Hypothalamus (tissue), 51 donors: ENCODE measurements at places on chromosomes 5 and 9.
A peak's percentile ranks its signal among the peaks of the same experiment; 100 is the strongest.

DNA sequence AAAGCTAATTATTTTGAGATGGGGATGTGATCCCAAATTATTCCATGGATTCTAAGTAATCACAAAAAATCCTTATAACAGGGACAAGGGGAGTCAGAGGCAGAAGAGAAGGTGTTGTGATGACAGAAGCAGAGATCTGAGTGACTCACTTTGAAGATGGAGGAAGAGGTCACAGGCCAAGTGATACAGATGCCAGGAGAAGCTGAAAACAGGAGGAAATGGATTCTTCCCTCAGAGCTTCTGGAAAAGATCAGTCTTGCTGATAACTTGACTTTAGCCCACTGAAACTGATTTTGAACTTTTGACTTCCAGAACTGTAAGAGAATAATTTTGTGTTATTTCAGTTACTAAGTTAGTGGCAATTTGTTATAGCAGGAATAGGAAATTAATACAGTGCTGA, 105.3 kb downstream of the GCNT1 start:
- no peak for DNase-seq

- no peak for DNase-seq
Measured at GRCh38 chr5:11797132-11797531, 107.1 kb downstream of the CTNND2 start.

- no peak for DNase-seq
Measured at GRCh38 chr9:124366476-124367220, 48.6 kb downstream of the PSMB7 start.

DNA sequence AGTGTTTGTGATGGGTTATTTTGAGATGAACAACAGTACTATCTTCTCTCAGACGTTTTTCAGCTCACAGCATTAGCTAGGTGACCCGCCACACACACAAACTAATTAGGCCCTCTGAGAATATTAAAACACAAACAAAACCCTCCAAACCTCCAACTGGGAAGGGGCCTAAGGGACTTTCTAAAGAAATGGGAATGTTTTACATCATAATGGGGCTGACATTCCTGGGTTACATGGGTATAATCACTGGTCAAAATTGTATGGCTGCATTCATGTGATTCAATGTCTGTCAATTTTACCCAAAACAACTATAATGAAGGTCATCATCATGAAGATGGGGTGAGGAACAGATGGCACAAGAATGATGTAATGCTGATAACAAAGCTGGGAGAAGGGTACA, 59.6 kb downstream of the SPTLC1 start:
- no peak for DNase-seq

DNA sequence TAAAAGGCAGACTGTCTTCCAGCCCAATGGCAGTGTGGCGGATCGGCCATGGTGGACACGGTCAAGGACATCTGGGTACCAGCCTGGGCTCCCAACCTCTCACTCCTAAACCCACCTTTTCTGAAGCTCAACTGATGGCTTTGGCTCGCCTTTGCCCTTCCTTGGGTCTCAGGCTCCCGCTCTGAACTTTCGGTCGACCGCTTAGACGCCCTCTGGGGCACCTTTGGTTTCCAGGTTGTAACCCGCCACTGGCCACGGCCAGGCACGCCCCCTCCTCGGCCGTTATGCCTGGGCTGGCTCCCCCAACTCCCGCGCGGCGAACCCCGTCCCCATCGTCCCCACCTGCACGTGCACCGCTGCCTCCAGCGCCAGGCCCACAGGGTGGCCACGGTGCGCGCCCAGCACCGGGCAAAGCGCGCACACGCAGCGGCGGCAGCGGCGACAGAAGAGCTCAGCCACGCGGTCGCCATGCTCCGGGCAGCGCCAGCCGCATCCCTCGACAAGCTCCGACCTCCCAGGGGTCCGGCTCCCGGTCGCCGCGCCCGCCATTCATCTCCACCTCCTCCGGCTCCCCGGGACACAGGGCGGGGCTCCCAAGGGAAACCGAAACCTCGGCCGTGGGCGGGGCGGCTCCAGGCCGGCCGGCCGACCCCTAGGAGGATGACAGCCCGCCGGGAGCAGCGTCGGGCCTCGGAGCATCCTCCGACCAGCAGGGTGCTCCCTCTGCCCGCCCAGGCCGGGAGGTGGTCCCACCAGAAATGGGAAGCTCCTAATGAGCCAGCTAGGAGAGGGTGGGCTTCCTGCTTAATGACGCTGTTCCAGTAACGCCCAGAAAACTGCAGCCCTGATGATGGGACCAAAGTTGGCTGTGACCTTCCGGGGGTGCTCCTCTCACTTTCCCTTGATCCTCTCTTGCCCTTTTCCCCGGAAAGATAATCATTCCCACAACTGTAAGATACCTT, at the start of gene TRIM14:
Gene TRIM14, minus strand, starts transcription at position 583 of the 962 bp plus-strand sequence. Its CDS starts 34 bp downstream, at position 549.
- DNase-seq = no peak

GRCh38 chr5:171484460-171484899, 65.0 kb downstream of the FGF18 start:
- no peak for DNase-seq

GRCh38 chr5:19001539-19001938, 986.5 kb downstream of the CDH18 start:
- no peak for DNase-seq

- DNase-seq = peak; percentile 28
Measured at GRCh38 chr5:59275510-59276324, 617.8 kb downstream of the PDE4D start.

GRCh38 chr5:142754031-142754430, 16.1 kb upstream of the ARHGAP26 start:
- no peak for DNase-seq

- DNase-seq = no peak
Measured at GRCh38 chr5:73966451-73966850, 340.5 kb downstream of the ARHGEF28 start.

DNA sequence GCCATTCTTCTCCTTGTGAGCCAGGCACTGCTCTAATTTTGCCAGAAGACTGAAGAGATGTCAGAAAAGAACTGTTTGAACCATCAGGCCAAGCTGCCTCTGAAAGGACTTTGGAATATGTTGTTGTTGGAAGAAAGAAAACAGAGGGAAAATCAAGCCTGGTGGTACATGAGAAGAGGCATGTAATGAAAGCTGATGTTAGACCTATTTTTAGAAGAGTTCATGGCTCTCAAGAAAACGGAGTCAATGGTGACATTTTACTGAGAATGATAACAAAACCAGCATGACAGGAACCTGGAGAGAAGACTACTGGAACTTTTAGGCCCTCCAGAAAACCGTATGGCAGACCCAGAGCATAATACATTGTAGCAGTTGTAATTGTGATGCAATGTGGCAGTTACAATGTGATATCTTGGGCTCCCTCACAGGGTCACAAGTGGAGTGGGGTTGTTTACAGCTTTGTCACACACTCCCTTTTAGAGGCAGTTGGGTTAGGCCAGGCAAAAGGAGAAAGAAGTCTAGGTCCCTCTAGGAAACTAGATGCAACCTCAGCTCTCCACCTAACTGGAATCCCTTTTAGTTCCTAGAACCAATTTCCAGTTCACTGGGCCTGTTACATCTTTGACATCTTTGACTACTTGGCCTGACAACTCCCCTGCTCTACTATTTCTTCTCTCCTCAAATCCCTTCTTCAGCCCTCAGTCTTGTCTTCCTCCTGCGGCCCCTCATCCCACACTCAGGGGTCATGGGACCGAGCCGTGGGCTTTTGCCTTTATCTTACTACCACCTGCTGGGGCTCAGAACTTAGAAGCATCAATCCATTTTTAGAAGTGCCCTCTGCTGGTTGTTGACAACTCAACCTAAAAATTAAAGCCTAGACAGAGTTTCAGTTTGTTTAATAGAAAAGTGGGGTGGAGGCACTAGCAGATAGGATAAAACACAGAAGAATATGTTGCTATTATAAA, 61.2 kb upstream of the JAK2 start:
- DNase-seq = no peak

- no peak for DNase-seq
Measured at GRCh38 chr5:80711938-80712337, 57.2 kb upstream of the DHFR start.

DNA sequence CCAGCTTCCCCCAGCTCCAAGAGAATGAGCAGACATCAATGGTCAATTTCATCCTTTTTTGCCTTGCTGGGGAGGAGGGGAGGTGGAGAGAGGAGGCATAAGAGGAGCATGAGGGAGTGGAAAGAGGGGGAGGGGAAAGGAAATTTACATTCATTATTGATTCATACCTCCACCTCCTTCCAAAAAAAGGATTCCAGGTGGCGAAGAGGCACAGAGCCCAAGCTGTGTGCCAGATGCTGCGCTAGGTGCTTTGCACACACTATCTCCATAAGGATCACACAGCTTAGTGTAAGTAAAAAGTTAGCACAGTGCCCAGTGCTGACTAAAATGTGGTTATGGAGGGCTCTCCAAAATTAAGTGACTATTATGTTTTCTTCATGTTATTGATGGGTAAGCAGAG, 11.0 kb downstream of the ASTN2 start:
- no peak for DNase-seq

DNA sequence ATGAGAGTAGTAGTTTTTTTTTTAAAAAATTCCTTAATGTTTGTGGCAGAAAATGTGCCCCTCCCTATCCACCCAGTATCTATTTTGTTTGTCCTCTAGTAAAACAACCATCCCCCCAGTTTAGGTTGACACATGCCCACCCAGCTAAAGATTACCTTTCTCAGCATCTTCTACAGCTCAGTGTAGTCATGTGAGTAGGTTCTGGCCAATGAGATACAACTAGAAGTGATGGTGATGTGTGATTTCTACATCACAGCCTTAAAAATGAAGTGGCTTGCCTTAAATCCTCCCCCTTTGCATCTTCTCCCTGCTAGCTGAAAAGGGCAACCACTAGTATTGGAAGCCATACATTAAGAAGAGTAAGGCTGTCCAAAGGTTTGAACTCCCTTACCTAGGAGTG, 14.9 kb downstream of the CHD1 start:
- no peak for DNase-seq

- DNase-seq = peak; percentile 27
Measured at GRCh38 chr5:134577796-134578577, 52.5 kb downstream of the JADE2 start.

- DNase-seq = no peak
Measured at GRCh38 chr5:73702534-73702933, 76.5 kb downstream of the ARHGEF28 start.

DNA sequence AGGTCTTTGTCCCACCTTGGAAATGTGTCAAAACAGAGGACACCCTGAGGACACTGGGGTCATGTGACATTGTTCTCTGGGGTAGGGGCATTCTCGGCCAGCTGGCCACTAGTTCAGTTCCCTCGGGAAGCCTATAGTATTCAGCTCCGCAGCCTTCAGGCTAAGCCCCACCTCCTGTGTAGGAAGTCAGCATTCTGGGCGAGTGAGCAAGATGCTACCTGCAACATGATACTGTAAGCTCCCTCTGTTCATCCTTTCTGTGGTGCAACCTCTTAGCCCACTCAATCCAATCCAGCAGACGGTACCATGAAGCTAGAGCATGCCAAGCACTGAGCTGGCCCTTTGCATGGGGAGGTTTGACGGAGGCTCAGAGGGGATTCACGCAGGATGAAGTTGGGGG, 5.3 kb downstream of the NTNG2 start:
- DNase-seq = no peak

GRCh38 chr9:21524099-21524830, 42.2 kb upstream of the IFNE start:
- no peak for DNase-seq

DNA sequence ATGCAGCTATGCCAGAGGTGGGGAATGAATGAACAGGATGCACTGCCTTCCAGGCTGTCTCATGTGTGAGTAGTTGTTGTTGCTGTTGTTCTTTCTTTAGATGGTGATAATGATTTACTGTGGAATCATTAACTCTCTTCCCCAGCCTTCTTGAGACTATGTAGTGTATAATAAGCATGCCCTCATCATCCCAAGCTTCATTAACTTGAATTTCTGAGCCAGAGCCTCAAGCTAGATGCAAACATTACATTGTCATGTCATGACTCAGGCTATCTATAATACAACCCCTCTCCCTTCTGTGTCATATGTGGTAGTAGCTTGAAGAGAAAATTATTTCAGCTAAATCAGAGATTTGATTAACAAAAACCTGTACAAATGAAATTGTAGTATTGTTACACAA, 10.0 kb upstream of the ADAMTSL1 start:
- no peak for DNase-seq

DNA sequence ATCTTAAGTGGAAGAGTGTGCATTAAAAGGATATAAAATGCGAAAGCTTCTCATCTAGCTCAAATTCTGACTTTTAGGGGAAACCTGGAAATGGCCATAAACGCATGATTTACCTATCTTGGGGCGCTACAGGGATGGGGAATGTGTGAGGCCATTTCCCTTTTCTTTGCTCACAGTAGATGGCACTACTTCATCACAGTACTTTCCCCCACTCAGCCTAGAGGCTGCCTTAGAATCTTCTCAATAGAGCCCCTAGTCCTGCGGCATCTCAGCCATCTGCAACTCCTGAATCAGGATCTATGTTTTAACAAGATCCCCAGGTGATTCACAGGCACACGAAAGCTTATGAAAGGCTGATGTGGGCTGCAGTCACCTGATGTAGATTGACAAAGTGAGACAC, 110.8 kb downstream of the LHFPL2 start:
- DNase-seq = peak; percentile 75

- DNase-seq = no peak
Measured at GRCh38 chr5:102314328-102314727, 18.2 kb upstream of the SLCO4C1 start.

- no peak for DNase-seq
Measured at GRCh38 chr9:135098400-135099105, 11.1 kb downstream of the OLFM1 start.

DNA sequence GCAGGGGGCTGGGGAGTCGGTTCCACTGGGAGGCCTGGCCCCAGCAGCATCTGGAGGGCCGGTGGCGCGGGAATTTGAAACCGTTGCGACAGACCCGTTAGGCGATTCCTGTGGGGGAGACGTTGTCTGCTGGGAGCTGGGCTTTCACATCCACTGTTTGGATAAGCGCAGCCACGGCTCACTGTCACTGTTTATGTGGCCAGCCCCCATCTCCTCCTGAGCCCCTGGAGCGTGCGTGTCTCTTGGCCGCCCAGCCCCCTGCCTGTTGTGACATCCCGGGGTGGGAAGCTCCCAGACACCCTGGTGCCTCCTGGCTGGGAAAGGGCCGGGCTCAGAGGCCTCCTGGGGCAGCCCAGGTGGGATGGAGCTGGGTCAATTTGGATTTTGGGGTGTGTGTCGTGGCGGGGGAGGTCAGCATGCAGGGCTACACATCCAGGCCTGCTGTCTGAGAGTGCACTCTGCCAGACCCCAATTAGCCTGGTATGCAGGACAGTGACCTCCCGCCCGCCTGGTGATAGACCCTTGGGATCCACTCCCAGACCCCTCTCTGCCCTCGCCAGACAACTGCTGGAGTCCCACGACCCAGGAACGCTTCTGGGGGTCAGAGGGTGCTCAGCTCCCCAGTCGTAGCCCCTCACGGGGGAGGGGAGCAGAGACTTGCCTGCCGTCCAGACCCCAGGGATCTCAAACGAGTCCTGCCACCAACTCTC, 62.0 kb upstream of the RNU6ATAC start:
- no peak for DNase-seq

- peak; percentile 12 for DNase-seq
Measured at GRCh38 chr9:6354072-6354686, 26.0 kb downstream of the TPD52L3 start.

- DNase-seq = no peak
Measured at GRCh38 chr5:107378218-107378899, 292.4 kb downstream of the EFNA5 start.
